Upper lobe of left lung (tissue), 6 donors: ENCODE measurements at places on chromosomes 2 and 18. TPM values are rescaled to one million over a fixed set of nuclear protein-coding genes. Genes with fewer than 3 reads are reported as not detected.

MEIS1 gene
- total RNA-seq = 31.0 TPM

C18orf32 gene
- total RNA-seq = 68.8 TPM

GAREM2 gene
- 0.49 TPM for total RNA-seq

TMEM87B gene
- total RNA-seq = 22.6 TPM

PDK1 gene
- total RNA-seq = 40.9 TPM

TMEFF2 gene
- total RNA-seq = not detected

GPR148 gene
- not detected for total RNA-seq

IL1RL2 gene
- total RNA-seq = 0.57 TPM

FEV gene
- not detected for total RNA-seq

KCNG2 gene
- not detected for total RNA-seq

SMPD4 gene
- 109 TPM for total RNA-seq

SERPINB12 gene
- not detected for total RNA-seq

VWA3B gene
- total RNA-seq = 5.2 TPM

TFCP2L1 gene
- 39.2 TPM for total RNA-seq

CREG2 gene
- not detected for total RNA-seq

EDAR gene
- not detected for total RNA-seq

IL18RAP gene
- 13.4 TPM for total RNA-seq

MC2R gene
- not detected for total RNA-seq

EML6 gene
- total RNA-seq = 5.3 TPM

FBXO36 gene
- total RNA-seq = 4.1 TPM

ANKRD30BL gene
- not detected for total RNA-seq

CRACDL gene
- 14.6 TPM for total RNA-seq

PLCD4 gene
- 0.98 TPM for total RNA-seq

FAM228A gene
- total RNA-seq = 2.4 TPM

FNDC4 gene
- total RNA-seq = 2.6 TPM

OR6B2 gene
- not detected for total RNA-seq

TANK gene
- 151 TPM for total RNA-seq

ALK gene
- total RNA-seq = 0.30 TPM

KCNIP3 gene
- total RNA-seq = 1.3 TPM

MPP4 gene
- total RNA-seq = 0.14 TPM

SF3B6 gene
- 60.8 TPM for total RNA-seq

UPP2 gene
- not detected for total RNA-seq

SIX3 gene
- not detected for total RNA-seq

ERICH2 gene
- 1.6 TPM for total RNA-seq

DSG1 gene
- total RNA-seq = not detected

CNGA3 gene
- 0.61 TPM for total RNA-seq
